ENCODE measurements at places on chromosomes 2 and 18. TPM values are rescaled to one million over a fixed set of nuclear protein-coding genes. Genes with fewer than 3 reads are reported as not detected.

Gene CYP26B1
- total RNA-seq: 8.5 TPM

Gene THUMPD2
- total RNA-seq: 8.7 TPM

Gene CNDP1
- total RNA-seq: not detected

- no peak for DNase-seq
These were observed 145.8 kb upstream of the GULP1 start for GRCh38 chr2:188145885-188146284.

- DNase-seq: no peak
These were observed 22.1 kb downstream of the ABHD3 start for GRCh38 chr18:21682371-21683051.

DNA sequence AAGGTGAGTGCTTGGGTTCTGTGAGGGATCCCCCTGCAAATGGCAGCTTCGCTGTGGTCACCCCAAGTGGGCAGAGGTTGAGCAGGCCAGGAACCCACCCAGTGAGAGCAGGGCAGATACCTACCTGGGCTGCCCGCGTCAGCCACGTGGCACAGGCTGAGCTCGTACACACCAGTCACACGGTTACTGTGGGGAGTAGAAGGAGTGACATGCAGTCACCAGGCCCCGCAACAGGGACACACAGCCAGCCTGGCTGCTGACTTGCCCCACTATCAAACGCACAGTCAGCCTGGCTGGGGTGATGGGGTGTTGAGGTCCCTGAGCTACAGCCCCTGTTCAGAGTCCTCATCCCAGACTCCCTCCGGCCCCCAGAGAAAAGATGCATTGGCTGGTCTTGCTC, 32.2 kb downstream of the AQP12A start:
- DNase-seq: no peak

Gene KIAA2012
- not detected for total RNA-seq

- DNase-seq: no peak
These were observed 328.9 kb downstream of the CLIP4 start for GRCh38 chr2:29444150-29444549.

Gene FER1L5
- not detected for total RNA-seq

- no peak for DNase-seq
These were observed 190.4 kb downstream of the PLCL1 start for GRCh38 chr2:197994751-197995150.

GRCh38 chr2:218024336-218024735, 21.5 kb upstream of the TNS1 start:
- DNase-seq: no peak

Data from left cardiac atrium (tissue), 4 donors.